ENCODE measurements at places on chromosomes 4 and X. TPM values are rescaled to one million over a fixed set of nuclear protein-coding genes. Genes with fewer than 3 reads are reported as not detected.

DNA sequence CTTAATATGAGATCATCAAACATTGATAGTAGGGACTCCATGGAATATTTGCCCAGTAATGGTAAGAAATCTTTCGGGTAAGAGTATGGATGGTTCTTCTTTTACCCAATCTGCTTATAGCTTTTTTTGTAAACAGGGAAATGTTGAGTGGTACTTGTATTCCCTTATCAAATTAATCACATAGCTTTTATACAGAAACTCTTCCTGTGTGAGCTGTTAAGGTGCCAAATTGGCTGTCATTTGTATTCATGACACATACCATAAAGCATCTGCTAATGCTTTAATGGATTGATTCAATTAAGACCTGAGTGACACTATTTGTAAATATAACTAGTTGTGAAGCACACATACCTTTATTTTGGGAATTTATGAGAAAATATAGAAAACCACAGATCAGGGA lies 34.2 kb downstream of the KLF3 start:
- H3K27ac ChIP-seq = no peak overlapping the region
- H3K27me3 ChIP-seq = no peaks in the 10 kb centered on the region
- DNase-seq = no peak

The LEF1 gene
- total RNA-seq = 2.1 TPM

- DNase-seq = no peak
- no peaks in the 10 kb centered on the region for H3K27me3 ChIP-seq
- no peaks in the 10 kb centered on the region for H3K4me1 ChIP-seq
- no peak overlapping the region for H3K4me3 ChIP-seq
- H3K27ac ChIP-seq = no peak overlapping the region
- H3K36me3 ChIP-seq = no peaks in the 10 kb centered on the region
Measured at GRCh38 chr4:89653012-89653411, 183.9 kb downstream of the SNCA start.

DNA sequence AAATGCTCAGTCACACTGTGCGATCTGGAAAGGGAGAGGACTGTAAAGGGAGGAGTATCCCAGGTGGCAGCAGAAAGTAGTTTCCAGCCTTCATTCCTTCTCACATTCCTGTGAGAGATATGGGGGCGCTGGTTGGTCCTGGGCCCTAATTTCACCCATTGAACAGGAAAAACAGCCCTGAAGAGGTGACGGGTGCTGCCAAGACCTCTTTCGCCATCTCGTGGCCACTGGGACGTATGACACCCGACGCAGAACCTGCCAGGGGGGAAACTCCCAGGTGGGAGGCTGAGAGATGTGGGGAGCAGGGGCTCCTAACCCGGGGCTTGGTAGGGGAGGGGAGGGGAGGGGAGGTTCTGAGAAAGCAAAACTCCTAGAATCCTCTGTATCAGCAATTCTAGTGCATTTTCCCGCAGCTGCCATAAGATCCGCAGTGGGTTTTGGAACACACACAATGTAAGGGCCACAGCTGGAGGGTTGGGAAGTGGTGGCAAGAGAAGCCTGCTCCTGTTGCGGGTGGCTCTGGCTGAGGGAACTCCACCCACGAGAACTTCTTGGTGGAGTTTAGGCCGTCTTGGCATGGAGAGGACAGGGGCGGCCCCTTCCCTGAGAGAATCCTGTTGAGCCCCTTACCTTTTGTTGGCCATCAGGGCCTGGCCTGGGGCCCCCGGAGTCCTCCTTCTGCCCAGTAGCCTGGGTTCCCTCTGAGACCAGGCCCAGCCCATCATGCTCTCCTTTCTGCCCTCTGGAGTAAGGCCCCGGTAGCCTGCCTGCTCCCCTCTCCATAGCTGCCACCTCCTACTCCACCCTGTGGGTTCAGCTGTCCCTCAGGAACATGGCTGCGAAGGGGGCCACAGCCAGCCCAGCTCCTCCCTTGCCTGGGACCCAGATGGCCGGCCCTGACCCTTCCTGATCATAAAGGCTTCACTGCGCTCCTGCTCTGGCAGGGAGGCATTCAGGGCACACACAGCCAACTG lies 134.1 kb downstream of the OR13H1 start:
- no peaks in the 10 kb centered on the region for H3K4me1 ChIP-seq
- H3K4me3 ChIP-seq = no peak overlapping the region
- no peak overlapping the region for H3K27ac ChIP-seq
- no peaks in the 10 kb centered on the region for H3K36me3 ChIP-seq
- H3K27me3 ChIP-seq = no peaks in the 10 kb centered on the region
- peak; percentile 28 for DNase-seq

DNA sequence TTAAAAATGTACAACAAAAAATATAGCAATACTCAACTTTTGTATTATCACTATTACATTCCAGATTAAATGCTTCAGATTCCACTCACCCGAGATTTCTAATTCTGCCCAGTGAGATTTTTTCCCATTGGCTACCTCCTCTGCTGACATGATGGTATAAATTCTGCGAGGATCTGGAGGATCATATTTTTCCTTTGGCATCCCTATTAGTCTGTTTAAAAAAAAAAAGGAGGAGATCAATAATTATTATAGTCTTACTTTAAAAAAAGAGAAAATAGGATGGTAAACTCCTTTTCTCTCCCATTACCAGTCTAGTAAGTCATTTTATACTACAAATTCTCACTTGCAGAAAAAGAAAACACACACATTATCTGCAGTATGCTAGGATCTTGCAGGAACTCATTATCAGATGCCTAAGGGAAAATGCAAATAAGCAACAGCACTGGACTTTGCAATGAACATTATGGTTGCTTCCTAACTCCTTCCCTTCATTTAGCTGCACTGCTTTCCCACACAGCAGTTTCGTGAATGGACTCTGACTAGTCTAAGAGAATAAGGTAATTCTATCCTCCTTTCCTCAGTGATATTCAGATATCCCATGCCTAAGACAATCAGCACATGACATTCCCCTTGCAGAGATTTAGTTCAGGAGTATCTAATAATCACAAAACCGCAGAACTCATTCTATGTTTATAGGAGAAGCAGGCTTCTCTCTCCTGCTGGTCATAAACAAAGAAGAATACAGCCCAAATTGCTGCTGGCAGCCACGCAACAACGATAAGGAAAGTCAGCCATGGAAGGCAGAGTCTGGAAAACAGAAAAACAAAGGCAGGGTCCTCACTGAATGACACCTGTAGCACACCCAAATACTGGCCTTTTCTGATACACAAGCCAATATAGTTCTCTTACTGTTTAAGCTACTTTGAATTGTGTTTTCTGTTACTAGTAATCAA lies 42.7 kb downstream of the CNOT6L start:
- H3K36me3 ChIP-seq = no peaks in the 10 kb centered on the region
- no peak overlapping the region for H3K4me3 ChIP-seq
- DNase-seq = no peak
- no peak overlapping the region for H3K27ac ChIP-seq
- no peaks in the 10 kb centered on the region for H3K27me3 ChIP-seq

GRCh38 chr4:146637621-146638332 lies 916 bp upstream of the POU4F2 start:
- H3K27ac ChIP-seq = no peak overlapping the region
- no peak overlapping the region for H3K4me3 ChIP-seq
- H3K27me3 ChIP-seq = peaks cover 57% of the 10 kb centered on the region
- H3K4me1 ChIP-seq = no peaks in the 10 kb centered on the region
- no peaks in the 10 kb centered on the region for H3K36me3 ChIP-seq

The DAPP1 gene
- total RNA-seq = 3.6 TPM

- H3K4me1 ChIP-seq = no peaks in the 10 kb centered on the region
- no peaks in the 10 kb centered on the region for H3K36me3 ChIP-seq
- no peaks in the 10 kb centered on the region for H3K27me3 ChIP-seq
- DNase-seq = no peak
- H3K4me3 ChIP-seq = no peak overlapping the region
Measured at GRCh38 chr4:16235209-16235608, 8.9 kb upstream of the TAPT1 start.

DNA sequence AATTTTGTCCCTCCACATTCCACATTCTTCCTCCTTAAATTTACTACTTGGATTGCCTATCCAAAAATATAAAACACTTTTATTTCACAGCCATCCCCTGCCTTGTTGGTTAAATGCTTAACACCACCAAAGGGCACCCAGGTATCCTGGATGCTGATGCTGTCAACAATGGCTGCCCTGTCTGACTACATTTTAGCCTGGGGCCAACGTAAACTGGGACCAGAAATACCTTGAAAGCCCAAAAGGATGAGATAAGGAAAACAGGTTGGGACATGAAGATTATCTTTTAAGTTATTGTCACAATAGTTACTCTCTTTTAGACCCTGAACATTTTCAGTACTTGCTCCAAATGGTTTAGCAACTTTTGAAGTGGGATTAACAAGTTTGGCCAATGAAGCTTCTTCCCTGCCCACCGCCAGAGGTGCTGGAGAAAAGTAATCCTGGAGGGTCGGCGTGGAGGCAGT lies 775 bp upstream of the YIPF6 start:
- H3K4me1 ChIP-seq = no peaks in the 10 kb centered on the region
- no peaks in the 10 kb centered on the region for H3K27me3 ChIP-seq

The CNGA1 gene
- 2.6 TPM for total RNA-seq

The PHOX2B gene
- 0.56 TPM for total RNA-seq

- no peak for DNase-seq
- no peaks in the 10 kb centered on the region for H3K4me1 ChIP-seq
- no peaks in the 10 kb centered on the region for H3K36me3 ChIP-seq
- H3K27me3 ChIP-seq = no peaks in the 10 kb centered on the region
- H3K27ac ChIP-seq = no peak overlapping the region
Measured at GRCh38 chrX:10634392-10635161, 14.2 kb upstream of the MID1 start.

The SPANXC gene
- total RNA-seq = not detected

The HEPH gene
- 143 TPM for total RNA-seq

The F11 gene
- total RNA-seq = 0.48 TPM

- no peaks in the 10 kb centered on the region for H3K36me3 ChIP-seq
- H3K4me3 ChIP-seq = no peak overlapping the region
- no peaks in the 10 kb centered on the region for H3K27me3 ChIP-seq
- H3K27ac ChIP-seq = no peak overlapping the region
- no peaks in the 10 kb centered on the region for H3K4me1 ChIP-seq
Measured at GRCh38 chr4:72604324-72604723, 35.3 kb upstream of the ADAMTS3 start.

GRCh38 chrX:155112171-155112570 lies 40.9 kb downstream of the BRCC3 start:
- no peaks in the 10 kb centered on the region for H3K4me1 ChIP-seq
- H3K27ac ChIP-seq = no peak overlapping the region
- no peaks in the 10 kb centered on the region for H3K27me3 ChIP-seq
- no peak for DNase-seq
- H3K36me3 ChIP-seq = no peaks in the 10 kb centered on the region
- no peak overlapping the region for H3K4me3 ChIP-seq

- H3K4me1 ChIP-seq = no peaks in the 10 kb centered on the region
- no peaks in the 10 kb centered on the region for H3K27me3 ChIP-seq
- no peak for DNase-seq
- H3K36me3 ChIP-seq = no peaks in the 10 kb centered on the region
- H3K27ac ChIP-seq = no peak overlapping the region
Measured at GRCh38 chr4:76055016-76055415, 19.1 kb upstream of the CXCL11 start.
